ENCODE measurements at places on chromosomes 7 and 10. TPM values are rescaled to one million over a fixed set of nuclear protein-coding genes. Genes with fewer than 3 reads are reported as not detected.

Gene NME8
- not detected for total RNA-seq

Gene NCF1
- 0.46 TPM for total RNA-seq

Gene VSTM2A
- total RNA-seq, result not detected

Gene PRPS1L1
- not detected for total RNA-seq

Gene GDF10
- total RNA-seq, result not detected

Gene GUSB
- total RNA-seq, result 17.7 TPM

Gene CYP2C9
- 1.0 TPM for total RNA-seq

Gene KLLN
- total RNA-seq, result 0.06 TPM

Gene CFAP69
- total RNA-seq, result 0.51 TPM

Gene MUC3A
- not detected for total RNA-seq

Gene GRID1
- total RNA-seq, result 0.52 TPM

Gene ENO4
- total RNA-seq, result not detected
